ENCODE measurements at places on chromosomes 4 and X.

DNA sequence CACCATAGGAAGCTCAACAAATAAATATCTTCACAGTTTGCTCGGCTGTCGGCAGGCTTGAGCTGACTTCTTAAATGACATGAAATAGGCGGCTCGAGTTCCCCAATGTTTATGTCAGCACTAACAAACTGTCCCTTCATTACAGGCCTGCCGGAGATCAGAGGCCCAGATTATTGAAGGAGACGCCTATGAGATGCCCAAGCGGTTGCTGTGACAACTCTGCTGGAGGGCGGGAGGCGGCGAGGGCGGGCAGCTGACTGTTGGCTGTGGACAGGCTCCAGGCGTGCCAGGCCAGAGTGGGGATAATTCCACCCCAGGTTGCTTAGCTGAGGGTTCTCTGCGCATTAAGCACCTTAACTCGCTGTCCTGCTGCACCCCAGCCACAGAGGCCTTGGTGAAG is 39.2 kb upstream of the MSX1 start:
- no peak for DNase-seq

DNA sequence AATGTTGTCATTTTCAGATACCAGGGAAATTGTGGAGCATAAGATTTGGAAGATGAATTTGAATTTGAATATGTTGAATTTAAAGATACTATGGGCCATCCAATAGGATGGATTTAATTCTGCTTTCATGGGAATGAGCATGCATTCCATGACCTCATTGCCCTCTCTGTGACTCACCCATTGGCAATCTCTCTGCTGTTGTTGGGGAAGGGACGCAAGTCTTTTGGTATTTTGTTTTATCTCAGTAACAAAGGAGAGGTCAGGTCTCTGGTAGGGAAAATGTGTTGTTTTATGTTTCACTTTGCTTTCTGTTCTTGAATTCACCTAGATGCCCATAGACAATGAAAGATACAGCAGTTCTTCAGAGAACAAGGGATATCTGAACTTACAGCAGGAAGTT is 42.1 kb upstream of the MAGEA4 start:
- DNase-seq = peak; percentile 50

- DNase-seq = peak; percentile 87
These were observed 1.3 kb upstream of the FAT4 start for GRCh38 chr4:125313497-125313896.

GRCh38 chrX:118865231-118865630 is 41.6 kb downstream of the ZCCHC12 start:
- no peak for DNase-seq

DNA sequence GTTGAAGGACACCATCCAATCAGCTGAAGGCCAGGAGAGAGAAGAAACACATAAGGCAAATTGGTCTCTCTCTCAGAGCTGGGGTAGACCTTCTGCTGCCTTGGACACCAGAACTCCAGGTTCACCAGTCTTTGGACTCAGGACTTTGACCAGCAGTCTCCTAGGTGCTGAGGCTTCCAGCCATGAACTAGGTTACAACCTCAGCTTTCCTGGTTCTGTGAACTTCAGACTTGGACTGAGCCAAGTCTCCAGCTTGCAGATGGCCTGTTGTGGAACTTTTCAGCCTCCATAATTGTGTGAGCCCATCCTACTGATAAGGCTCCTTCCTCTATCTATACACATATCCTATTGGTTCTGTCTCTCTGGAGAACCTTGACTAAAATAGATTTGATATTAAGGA is 20.6 kb upstream of the BBS12 start:
- DNase-seq = no peak

DNA sequence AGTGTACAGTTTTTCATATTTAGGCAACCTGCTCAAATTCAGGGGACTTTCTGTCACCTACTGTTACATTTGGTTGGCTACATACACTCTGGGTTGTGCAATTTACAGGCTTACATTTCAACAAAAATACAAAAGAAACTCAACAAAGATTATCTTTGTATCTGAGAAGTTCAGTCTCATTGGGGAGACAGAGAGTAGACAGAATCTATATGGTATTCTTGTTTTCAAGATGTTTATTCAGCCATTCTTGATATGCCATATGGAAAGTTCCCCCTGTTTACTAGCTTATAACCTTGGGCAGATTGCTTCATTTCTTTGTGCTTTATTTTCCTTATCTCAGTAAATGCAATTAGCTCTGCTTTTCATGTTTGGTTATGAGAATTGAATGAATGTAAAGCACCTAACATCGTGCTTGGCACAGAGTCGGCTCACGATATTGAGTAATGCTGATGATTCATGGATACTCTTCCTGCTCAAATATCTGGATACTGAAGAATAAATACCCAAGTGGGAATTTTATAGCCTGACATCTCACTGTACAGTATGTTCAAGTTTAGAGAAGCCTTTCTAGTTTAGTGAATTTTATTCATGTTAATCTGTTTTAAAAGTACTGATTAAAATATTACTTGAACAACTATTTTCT is 96.5 kb upstream of the PACRGL start:
- DNase-seq = no peak

DNA sequence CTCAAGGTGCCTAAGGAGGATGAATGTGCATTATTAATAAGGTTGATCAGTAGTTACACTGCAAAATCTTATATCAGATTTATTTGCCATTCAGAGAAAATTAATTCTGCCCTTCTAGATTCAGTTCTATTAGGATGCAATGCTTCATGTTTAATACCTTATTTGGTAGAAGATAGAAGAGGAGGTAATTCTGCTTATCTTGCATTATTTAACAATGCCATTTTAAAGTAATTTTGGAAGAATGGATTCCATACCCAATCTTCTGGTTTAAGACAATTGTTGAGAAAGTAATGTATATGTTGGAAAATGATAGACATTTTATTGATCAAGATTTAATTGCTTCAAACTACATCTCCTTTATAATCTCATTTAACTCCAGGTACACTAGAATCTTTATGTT is 360.9 kb downstream of the ADGRL3 start:
- DNase-seq = no peak
